ENCODE measurements at places on chromosomes 1 and 21.
A peak's percentile ranks its signal among the peaks of the same experiment; 100 is the strongest.

DNA sequence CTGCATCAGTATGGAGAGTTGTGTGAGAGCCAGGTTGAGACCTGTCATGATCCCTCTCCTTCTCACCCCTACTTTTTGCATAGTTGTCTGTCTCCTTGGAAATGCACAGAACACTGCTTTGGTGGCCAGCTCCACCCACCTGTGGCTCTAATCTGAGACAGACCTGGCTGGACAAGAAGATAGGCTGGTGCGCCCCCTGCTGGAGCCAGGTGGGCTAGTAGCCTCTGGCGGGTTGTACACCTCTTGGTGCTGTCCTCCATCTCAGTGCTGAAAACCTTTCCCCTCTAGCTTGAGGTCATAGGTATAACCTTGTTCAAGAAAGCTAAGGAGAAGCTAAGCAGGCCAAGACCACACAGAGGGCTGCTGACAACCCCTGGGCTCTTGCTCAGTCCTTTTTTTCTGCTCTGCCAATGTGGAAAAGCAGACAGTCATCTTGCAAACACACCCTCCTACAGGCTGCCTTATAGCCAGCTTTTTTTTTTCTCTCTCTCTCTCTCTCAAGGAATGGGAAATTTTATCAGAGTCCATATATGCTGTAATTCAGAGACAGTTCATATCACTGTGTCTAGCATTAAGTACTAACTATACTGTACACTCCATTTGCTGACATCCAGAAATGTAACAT is 58.8 kb upstream of the SPATA6 start:
- DNase-seq, result peak; percentile 36

DNA sequence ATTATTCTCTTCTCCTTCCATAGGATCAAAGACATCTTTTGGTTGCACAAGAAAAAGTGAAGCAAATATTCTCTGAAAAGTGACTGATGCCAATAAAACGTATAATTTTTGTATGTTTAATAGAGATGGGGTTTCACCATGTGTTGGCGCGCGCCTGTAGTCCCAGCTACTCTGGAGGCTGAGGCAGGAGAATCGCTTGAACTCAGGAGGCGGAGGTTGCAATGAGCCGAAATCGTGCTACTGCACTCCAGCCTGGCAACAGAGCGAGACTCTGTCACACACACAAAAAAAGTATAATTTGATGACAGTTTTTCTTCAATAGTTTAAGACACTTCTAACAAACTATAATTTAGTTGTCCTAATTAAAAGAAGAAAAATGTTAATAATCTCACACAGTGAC is 23.8 kb downstream of the ANP32E start:
- no peak for DNase-seq

GRCh38 chr1:206491616-206492015 is 15.7 kb upstream of the RASSF5 start:
- DNase-seq, result no peak

DNA sequence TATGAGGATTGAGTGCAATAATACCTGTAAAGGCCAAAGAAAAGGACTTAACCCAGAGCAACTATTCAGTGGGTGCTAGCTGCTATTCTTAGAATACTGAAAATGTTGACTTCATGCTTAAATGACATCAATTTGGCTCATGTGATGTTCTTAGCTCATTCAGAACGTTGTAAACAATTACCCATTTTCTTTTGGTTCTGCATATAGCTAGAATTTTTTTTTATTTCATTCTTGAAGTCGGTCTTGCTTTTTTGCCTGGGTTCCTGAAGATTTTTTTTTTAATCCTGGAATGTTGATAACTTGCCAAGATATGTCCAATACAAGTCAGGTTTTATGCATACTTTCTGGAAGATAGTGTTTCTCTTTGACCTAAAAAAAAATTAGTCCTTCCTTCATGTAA is 772.0 kb downstream of the LTN1 start:
- DNase-seq, result no peak

DNA sequence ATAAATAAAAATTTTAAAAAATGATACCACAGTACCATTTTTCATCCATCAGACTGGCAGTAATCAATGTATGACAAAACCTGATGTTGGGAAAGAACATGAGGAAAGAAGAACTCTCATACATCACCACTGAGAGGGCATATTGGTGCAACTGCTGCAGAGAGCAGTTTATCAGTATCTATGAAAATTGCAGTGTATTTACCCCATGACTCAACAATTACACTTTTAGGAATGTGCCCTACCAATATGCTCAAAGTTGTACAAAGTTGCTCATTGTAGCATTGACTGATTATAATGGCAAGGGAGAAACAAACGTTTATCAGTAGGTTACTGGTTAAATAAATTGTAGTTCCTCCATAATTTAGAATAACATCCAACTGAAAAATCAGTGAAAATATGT is 36.7 kb downstream of the CATSPERE start:
- DNase-seq, result peak; percentile 5

DNA sequence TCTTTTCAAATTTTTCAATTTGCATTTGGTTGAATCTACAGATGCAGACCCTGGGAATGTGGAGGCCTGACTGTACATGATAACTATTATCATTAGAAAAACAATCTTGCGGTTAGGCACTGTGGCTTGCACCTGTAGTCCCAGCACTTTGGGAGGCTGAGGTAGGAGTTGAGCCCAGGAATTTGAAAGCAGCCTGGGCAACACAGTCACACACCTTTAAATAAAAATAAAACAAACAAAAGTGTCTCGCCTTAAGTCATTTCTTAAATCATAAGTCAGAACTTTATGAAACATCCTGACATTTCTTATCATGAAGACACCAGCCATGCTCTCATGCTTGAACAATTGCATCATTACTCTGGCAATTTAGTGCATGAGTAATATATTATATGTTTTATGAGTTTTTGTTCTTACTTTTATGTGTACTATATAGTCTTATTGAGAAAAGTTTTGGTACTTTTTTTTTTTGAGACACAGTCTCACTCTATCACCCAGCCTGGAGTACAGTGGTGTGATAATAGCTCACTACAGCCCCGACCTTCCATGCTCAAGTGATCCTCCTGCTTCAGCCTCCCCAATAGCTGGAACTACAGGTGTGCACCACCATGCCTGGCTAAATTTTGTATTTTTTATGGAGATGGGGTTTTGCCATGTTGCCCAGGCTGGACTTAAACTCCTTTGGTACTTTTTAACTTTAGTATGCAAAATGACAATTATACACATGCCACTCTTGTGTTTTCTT is 7.8 kb downstream of the TBX19 start:
- DNase-seq, result no peak

DNA sequence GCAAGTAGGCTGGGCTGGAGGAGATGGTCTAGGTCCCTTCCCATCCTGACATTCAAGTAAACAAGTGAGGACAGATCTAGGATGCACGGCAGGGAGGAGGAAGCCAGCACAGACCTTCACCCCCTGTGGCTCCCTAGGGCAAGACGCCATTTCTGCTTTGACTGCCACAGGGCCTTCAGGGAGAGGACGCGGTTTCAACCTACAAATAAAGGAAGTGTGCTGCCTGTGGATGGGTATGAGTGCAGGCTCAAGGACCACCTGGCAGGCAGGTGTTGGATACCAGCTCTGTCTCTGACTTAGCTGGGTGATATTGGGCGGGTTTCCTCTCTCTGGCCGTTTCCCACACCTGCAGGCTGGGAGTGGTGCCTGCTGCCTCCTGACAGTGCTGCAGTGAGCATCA is 16.2 kb downstream of the SLC2A1 start:
- no peak for DNase-seq

GRCh38 chr21:14488672-14489204 is 57.4 kb downstream of the SAMSN1 start:
- DNase-seq, result no peak

DNA sequence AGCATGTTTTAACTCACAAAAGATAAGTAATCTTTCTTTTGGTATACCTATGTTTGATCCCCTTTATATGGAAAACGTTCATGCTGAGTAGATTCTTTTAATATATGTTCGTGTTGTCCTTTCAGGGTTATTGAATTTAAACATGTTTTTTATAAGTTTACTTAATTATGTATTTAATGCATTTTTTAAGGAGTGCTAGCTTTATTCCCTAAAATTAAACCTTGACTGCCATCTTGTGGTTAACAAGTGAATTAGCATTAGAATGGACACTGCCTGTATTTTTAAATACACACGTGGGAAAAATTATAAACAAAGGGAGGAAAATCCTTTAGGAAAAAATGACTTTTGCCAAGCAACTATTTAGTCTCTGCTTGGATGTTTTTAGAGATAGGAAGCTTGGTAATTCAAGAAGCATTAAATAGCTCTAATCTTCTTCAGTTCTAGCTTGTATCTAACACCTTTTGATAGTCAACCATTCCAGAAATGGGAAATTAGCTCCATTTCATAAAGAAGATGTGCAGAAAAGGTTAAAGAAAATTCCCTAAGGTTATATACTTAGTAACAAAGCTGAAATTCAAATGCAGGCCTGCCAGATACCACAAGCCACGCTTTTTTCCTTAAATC is 43.0 kb downstream of the UBE2U start:
- DNase-seq, result no peak

- DNase-seq, result no peak
These were observed 3.5 kb downstream of the CELA2A start for GRCh38 chr1:15459771-15460707.

DNA sequence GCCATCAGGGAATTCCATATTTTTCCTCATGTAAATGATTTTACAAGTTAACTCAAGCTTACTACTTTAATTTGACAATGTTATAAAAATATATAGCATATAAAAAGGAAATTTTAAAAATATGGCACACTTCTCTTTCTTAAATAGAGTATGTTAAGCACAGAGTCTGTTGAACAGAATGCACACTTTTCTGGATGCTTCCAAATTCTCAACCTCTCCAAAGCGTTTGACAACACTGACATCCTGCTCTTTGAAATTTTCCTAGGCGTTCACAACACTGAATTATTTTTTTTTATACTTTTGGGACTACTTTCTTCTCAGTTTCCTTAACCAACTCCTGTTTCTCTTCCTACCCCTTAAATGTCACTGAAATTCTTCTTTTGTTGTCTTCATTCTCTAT is 117.8 kb upstream of the PLXNA2 start:
- DNase-seq, result no peak

DNA sequence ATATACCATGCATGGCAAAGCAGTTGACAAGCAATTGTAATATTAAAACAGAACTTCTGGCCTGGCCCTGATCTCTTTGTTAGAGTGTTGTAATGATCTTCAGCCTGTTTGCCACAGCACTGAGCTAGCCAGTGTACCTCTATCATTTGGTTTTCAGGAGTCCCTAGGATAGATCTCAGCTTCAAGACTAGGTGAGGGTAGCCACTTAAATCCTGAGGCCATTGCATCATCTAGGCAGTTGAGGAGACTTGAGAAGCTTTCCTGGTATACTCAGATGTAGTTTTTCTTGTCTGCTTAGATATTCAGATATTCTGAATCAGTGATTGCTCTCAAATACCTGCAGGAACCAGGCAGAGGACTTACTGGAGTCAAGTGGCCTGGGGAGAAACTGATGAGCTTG is 14.7 kb downstream of the S1PR1 start:
- DNase-seq, result no peak

DNA sequence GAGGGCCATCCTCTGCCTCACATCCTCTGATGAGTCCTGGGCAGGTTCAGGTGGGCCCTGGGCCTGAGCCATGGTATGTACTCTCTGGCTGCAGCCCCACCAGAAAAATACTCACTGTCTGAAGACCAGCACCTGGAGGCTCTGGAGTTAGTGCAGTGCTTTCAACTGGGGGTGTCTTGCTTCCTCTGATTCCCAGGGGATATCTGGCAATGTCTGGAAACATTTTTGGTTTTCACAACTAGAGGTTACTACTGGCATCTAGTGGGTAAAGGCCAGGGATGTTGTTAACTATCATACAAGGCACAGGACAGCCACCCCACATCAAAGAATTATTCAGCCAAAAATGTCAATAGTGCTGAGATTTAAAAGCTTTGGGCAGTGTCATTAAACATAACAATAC is 152.7 kb downstream of the HIVEP3 start:
- DNase-seq, result no peak

GRCh38 chr21:35641271-35642016 is 418.9 kb downstream of the SETD4 start:
- no peak for DNase-seq

DNA sequence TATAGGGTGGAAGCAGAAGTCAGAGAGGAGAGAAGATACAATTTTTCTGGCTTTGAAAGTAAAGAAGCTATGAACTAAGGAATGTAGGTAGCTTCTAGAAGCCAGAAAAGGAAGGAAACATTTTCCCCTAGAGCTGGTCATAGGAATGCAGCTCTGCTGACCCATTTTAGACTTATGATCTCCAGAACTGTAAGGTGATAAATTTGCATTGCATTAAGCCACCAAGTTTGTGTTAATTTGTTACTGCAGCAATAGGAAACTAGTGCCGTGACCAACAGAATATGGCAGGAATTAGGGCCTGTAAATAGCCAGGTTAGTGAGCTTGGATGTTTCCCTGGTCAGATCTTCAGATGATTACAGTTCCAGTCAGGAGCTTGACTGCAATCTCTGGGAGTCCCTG is 244.3 kb upstream of the C1orf105 start:
- no peak for DNase-seq

GRCh38 chr1:84353695-84354094 is 44.6 kb upstream of the DNASE2B start:
- peak; percentile 13 for DNase-seq

GRCh38 chr1:56437959-56438358 is 141.4 kb downstream of the PLPP3 start:
- DNase-seq, result no peak

DNA sequence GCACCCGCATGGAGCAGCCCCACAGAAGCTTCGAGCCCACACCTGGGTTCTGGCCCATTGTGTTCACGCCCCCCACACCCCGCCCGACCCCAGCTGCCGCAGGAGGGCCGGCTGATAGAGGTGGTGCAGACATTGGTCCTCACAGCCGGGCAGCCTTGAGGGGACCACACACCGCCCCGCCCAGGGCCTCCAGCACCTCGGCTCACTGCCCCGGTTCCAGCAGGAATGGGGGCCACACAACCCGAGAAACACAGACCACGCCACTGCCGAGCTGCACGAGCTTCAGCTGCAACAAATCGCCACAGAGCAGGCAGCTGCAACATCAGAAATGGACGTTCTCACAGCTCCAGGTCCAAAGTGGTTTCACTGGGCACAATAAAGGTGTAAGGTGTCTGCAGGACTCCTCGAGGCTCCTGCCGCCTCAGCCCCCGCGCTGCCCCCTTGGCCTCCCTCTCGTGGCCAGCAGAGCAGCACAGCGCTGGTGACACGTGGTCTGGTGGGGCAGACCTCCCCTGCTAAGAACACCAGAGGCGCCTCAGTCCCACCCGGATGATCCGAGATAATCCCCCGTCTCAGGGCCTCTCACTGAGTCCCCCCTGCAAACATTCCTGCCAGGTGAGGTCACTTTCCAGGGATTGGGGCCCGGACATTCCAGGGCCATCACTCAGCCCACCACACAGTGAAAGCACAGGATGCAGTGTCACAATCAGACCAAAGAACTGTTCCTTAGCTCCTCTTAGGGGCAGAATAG is 62.3 kb upstream of the ADARB1 start:
- peak; percentile 97 for DNase-seq

GRCh38 chr1:198030682-198031081 is 113.5 kb downstream of the LHX9 start:
- DNase-seq, result no peak

DNA sequence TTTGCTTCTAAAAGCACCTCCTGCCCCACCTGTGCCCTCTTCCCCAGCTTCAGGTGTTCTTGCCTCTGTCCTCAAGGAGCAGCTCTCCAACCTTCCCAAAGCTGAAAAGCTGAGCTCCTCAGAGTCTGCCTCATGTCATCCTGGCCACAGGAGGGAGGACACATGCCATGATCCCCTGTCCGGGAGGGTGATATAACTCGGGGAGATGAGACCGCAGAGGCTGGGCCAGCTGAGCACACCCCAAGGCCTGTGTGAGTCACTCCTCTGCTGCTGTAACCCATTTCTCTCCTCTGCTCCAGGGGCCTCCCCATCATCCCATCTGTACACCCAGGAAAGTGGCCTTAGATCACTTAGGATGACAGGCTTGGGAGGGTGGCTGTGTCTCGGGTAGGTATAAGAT is 49.8 kb downstream of the EPHB2 start:
- DNase-seq, result no peak
